ENCODE measurements at places on chromosomes 12 and 14.

DNA sequence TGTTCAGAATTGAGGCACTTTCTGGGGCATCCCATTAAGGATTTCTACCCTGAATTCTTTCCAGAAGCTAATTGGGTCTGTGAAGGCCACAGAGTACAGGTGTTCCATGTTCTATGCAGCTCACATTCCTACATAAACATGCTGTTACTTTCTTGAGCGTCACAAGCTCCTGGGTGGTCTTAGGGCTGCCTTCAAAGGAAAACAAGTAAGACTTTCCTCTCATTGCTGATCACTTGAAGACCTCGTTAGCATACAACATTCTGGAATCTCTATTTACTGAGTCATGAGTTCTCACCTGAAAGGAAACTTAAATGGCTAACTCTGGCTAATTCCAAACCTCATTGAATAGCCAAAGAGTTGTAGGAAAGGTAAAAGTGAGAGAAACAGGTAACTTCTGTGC is 63.0 kb upstream of the HMGA2 start:
- no peak for DNase-seq

- no peak for DNase-seq
Observed at GRCh38 chr12:131151558-131152345, 198.0 kb downstream of the ADGRD1 start.

GRCh38 chr12:52231305-52232202 is 1.5 kb upstream of the KRT7 start:
- DNase-seq, result no peak

DNA sequence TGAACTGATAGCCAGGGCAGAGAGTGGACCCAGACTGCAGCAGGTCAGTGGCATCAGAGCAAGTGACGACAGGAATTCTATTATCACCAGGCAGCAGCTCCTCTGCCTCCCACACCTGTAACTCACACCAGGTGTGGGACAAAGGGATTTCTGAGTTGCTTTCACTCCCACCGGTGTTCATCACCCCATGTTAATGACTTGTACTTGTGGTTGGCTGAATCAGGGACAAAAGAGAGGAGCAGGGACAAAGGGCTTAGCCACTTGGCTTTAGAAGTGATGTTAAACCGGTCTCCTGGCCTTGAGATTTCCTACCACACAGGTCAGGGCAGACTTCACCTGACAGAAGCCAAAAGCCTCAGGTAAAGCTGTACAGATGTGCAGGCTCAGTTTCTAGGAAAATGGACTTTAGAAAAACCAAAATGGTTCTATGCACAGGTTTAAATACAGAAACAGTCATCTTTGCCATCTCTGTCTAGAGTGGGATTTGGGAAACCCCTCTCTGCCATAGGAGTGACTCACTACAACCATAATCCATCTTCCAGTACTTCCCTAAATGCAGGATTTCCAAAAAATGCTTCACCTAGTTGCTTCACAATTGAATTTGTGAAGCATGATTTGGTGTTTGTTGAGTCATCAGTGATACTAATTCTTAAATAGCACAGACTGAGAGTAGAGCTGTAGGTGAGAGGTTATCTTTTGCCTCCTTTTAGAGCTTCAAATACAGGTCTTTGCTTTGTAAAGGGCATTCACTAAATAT is 158.5 kb downstream of the PRKCH start:
- DNase-seq, result no peak

DNA sequence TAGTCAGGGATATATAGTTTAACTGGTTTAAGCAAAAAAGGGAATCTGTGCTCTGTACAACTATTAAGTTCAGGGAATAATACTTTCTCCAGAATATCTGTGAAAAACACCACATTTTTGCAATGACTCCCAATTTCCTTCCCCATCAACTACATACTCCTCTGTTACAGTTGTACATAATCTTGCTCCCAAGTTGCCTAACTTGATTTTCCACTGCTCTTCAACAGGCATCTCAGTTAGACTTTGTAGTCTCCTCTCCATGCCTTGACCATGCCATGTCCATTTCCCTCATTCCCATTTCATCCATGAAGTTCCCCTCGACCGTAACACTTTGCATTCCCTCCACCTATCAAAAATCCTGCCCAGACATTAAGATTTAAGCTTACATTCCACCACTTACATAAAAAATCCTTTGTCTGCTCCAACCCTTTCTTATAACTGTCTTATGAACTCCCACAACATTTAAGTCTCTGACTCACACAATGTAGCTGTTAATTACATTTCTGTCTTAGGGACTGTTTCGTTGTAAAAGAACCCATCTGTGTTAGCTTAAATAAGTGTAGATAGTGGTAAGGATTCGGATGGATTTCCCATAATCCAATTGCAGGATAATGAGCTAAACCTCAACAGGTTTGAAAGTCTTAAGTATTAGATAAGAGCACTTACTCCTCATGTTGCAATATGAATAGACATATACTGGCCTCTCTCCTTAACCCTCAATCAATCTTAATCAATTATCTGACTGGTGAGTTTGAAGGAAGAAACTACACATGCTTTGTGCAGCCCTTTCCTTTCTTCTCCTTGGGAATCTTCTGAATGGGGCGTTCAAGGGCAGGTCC is 156.5 kb downstream of the PAWR start:
- no peak for DNase-seq
